Cerebellar nuclear complex (tissue), 1 donor: ENCODE measurements at places on chromosomes 1 and 21.

DNA sequence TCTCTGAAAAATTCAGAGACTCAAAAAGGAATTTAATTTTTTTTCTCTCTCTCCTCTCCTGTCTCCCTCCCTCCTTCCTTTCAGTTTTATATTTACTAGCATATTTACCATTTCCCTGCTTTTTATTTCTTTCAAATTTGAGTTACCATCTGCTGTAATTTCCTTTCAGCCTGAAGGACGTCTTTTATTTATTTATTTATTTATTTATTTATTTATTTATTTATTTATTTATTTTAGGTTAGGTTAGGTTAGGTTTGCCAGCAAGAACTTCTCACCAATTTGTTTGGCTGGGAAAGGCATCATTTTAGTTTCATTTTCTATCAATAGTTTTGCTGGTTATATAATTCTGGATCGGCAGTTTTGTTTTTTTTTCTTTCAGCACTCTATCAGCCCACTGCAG, 231.7 kb upstream of the ZRANB2 start:
- no peak for DNase-seq

- DNase-seq: no peak
Observed at GRCh38 chr1:182340233-182341058, 51.1 kb downstream of the GLUL start.

DNA sequence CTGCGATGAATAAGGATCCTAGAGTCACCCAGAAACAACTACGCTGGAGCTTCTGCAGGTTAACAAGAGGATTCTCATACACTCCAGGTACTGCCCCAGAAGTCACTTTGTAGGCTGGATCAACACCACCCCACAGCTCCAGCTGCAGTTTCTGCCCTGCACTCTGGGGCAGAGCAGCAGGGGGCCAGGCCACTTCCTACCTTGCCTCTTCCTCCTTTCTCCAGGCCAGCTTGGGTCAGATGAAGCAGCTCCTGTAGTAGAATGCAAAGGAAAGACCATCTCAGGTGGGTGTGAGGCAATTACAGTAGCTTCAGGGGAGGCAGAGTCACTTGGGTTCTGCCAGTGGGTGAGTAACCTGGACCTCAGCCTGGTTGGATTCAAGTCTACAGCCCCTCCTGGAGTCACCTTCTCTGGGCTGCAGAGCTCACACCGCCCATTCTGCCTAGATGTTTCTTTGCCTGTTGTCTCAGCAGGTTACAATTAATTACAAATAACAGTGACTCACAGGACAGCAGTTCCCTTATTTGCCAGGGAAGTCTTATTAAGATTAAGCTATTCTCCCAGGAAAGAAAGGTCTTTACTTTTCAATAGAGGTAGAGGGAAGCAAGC, 24.4 kb upstream of the BCAR3 start:
- DNase-seq: no peak

DNA sequence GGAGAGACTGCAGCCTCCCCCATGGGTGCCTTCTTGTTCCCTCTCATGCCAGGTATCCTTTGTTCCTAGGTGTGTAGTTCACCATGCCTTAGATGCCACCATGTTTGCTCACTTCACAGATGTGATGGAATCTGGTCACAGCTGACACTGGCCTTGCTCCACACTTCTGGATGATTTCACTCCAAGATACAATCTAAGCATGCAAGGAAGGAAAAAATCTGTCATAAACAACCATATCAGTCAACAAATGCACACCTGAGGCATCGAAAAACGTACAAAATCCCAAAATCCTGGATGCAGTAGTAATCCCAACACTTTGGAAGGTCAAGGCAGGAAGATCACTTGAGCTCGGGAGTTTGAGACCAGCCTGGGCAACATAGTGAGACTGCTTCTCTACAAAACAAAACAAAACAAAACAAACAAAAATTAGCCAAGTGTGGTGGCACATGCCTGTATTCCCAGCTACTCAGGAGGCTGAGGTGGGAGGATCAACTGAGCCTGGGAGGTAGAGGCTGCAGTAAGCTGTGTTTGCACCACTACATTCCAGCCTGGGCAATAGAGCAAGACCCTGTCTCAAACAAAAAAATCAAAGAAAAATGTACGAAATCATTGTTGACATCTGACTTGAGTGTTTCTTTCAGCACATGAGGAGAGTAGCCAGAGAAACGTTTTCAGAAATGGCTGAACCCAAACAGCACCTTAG, 17.1 kb upstream of the PTPRF start:
- DNase-seq: no peak

- DNase-seq: no peak
Observed at GRCh38 chr1:64654519-64655341, 90.1 kb upstream of the RAVER2 start.

DNA sequence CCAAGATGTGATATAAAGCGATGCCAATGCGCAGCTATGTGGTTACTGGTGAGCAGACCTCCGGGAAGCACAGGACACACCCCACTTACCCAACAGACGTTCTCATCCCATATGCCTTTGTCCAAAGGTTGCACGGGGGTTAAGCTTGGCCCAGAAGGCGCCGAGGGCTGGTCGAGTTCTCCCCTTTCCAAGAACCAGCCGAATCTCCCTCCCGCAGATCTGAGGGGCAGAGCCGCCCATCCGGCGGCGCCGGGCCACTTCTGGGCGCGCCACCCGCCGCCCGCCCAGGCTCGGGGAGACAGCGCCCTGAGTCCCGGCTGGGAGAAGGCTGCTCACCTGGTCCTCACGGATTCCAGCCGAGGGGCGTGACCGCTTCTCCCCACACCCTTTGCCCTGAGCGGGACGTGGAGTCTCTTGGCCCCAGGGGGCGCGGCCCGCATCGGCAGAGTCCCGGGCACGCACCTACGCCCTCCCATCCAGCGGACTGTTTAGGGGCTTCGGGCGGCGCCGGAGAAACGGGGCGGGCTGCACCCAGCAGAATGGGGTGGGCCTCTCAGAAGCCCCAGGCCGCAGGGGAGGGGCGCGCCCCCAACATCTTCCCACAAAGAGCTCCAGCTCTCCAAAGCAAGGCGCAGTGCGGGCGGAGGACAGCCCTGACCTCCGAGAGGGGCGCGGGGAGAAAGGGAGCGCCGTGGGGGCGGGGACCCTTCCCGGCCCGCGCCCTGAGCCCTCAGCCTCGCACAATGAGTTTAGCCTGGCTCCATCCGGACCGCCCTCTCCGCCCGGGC, 615 bp downstream of the GPR161 start:
- DNase-seq: no peak

DNA sequence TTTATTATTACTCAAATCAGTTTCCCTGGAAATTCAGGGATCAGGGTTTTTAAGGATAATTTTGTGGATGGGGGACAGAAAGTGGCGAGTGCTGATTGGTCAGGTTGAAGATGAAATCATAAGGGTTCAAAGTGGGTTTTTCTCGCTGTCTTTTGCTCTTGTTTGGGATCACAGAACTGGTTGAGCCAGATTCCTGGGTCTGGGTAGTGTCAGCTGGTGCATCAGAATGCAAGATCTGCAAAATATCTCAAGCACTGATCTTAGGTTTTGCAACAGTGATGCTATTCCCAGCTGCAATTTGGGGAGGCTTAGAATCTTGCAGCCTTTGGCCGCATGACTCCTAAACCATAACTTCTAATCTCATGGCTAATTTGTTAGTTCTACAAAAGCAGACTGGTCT, 9.3 kb downstream of the CHI3L2 start:
- DNase-seq: no peak

- no peak for DNase-seq
Observed at GRCh38 chr21:34536311-34536710, 24.3 kb upstream of the KCNE1 start.

DNA sequence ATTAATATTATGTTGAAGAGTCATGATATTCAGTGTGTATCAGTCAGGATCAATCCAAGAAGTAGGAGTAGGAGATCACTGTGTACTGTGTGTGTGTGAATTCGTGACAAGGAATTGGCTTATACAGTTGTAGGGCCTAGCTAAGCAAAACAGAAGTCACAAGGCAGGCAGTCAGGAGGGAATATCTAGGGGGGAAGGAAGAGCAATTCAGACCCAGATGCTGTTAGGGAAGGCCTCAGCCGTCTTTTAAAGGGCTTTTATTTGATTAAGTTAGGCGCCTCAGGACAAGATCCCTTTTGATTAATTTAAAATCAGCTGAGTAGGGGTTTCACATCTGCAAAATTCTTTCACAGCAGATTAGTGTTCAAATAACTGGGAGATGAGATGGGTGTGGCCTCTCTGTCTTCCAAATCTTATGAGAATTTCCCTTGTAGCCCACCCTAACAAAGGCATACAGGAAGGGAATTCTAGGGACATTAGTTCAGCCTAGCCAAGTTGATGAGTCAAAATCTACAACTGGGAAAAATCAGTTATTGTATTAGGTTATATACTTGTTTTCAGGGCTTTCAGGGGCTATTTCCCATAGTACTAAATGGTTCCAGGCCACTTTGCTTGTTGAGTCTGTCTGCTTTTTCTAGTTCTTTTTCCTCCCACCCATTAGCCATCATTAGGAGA, 47.4 kb downstream of the ALG6 start:
- no peak for DNase-seq

- no peak for DNase-seq
Observed at GRCh38 chr21:33360281-33360680, 35.5 kb downstream of the IFNAR1 start.

- DNase-seq: no peak
Observed at GRCh38 chr1:54705153-54705552, 10.5 kb upstream of the TTC4 start.

DNA sequence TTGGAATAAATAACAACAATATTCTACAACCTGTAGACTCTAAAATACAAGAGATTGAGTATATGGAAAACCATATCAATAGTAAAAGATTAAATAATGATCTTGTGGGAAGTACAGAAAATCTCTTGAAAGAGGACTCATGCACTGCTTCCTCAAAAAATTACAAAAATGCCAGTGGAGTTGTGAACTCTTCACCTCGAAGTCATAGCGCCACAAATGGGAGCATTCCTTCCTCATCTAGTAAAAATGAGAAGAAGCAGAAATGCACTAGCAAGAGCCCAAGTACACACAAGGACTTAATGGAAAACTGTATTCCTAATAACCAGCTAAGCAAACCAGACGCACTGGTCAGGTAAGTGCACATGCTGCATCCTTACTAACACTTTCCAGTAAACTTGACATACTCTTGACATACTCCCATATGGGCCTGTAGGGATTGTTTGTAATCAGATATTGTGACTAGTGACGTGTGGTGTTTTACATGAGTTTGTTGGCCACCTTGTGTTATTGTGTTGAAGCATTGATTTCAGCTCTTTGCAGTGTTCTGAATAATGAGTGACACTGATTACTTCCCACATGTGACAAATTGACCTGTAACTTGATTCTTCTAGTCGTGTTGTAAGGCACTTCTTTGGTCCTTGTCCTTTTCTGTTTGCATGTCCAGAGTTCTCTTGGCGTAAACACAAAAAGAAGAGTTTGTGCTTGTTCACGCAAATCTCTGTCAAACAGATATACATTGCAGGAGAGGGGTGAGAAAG, 28.0 kb downstream of the MACO1 start:
- no peak for DNase-seq

DNA sequence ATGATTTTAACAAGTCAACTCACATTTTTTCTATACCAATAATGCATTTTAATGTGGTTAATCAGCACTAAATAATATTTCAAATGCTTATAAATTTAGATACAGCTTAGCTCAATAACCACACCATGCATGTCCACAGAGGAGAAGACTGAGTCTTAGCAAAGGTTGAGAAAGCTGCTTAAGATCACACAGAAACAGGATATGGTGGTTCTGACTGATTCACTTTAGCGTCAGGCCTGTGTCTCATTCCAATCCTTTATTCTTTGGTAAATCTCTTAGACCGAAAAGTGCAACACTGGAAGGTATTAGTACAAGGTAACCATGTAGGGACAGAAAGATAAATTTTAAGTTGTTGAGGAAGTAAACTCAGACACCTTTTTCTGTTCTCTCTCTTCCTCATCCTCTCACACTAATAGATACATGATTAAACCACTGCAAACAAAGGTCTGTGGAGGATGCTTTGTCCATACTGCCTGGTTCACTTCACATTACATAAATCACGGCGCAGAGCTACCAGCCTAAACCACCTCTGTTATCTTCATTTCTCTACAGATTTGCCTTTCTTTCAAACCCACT, 139.0 kb downstream of the DPYD start:
- DNase-seq: no peak

DNA sequence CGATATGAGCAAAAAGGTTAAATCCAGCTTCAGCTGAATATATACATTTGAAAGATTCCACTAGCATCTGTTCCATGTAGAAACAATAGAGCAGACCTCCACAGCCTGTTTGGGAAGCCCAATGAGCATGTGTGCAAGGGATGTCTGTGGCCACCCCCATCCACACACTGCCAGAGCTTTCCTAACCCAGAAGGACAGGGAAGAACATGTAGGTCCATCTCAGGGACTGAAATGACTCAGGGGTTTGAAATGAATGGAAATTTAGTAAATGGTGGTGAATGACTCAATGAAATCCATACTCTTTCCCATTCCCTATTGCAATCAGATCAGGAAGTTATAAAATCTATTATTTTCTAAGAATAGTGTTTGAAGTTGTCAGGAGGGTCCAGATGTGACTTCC, 397.2 kb downstream of the DUSP10 start:
- DNase-seq: no peak

DNA sequence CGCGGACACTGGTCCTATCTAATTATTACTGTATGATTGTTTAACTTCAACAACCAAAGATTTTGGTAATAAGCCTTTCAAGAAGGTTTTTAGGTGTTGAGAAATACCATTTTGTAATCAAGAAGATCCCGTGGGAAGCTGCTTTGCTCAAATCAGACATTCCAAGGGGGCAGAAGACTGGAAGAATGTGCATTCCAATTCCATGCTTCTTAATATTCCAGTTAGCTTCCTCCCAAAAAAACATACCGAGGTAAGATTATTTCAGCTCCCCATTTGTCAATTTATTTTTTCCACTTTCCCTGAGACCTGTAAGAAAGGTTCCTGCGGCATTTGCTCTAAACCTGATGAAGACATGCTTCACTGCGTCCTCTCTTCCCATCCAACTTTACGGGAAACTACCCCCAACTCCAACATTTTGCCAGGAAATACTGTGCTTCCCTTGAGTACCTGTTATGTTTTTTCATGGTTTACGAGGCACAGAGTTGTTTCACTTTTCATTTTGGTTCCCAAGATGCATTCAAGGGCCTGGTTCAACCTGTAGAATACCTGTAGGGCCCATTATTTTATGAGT, 4.1 kb downstream of the CNN3 start:
- DNase-seq: no peak

DNA sequence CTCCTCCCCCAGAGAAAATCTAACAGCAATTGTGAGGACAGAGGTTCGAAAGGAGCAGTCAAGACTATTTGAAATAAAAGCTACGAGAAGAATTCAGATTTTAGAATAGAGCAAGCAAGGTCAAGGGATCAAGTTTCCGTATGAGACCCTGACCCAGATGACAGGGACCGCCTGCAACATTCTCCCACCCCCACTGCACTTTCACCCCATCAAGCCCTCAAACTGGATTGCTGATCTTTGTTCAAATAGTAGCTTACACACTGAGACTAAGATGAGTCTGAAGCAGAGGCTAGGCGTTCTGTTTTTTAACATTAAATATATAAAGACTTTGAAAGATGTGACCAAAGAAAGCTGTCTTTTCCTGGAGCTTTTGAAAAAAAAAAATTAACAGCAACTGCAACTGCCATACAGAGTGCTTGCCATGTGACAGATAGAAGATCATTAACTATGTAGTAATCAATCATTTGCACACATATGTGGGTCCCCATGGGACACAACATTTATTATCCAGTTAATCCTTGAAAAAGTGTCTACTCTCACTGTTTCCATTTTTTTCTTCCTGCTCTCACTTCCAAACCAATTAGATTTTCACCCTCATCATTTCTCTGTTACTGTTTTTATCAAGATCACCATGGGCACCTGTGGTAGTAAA, 120.0 kb downstream of the GRIK1 start:
- no peak for DNase-seq

GRCh38 chr1:156477526-156478249, 22.9 kb downstream of the MEF2D start:
- no peak for DNase-seq
